Left kidney (tissue), 8 donors: ENCODE measurements at places on chromosomes 2 and 18. TPM values are rescaled to one million over a fixed set of nuclear protein-coding genes. Genes with fewer than 3 reads are reported as not detected.

UGT1A10 gene
- not detected for polyA plus RNA-seq

DUSP2 gene
- polyA plus RNA-seq: 2.4 TPM

GPR39 gene
- 3.3 TPM for polyA plus RNA-seq

ACMSD gene
- 43.9 TPM for polyA plus RNA-seq

PAIP2B gene
- 21.6 TPM for polyA plus RNA-seq

INHA gene
- polyA plus RNA-seq: 2.0 TPM

IL1F10 gene
- polyA plus RNA-seq: not detected

KIF1A gene
- 11.1 TPM for polyA plus RNA-seq

CD207 gene
- polyA plus RNA-seq: not detected

CYBRD1 gene
- 41.6 TPM for polyA plus RNA-seq

RAPGEF4 gene
- polyA plus RNA-seq: 13.4 TPM

PROKR1 gene
- 0.40 TPM for polyA plus RNA-seq

CMPK2 gene
- polyA plus RNA-seq: 4.0 TPM

ABCG5 gene
- polyA plus RNA-seq: 0.63 TPM

MATN3 gene
- polyA plus RNA-seq: 3.7 TPM

PUM2 gene
- polyA plus RNA-seq: 123 TPM

G6PC2 gene
- 0.08 TPM for polyA plus RNA-seq

IL1R2 gene
- polyA plus RNA-seq: 0.47 TPM

STARD6 gene
- polyA plus RNA-seq: not detected

DNAH6 gene
- 3.6 TPM for polyA plus RNA-seq

LYPD6B gene
- polyA plus RNA-seq: 37.2 TPM

ALK gene
- 0.55 TPM for polyA plus RNA-seq

ZNF521 gene
- polyA plus RNA-seq: 42.2 TPM

KLHL41 gene
- 1.9 TPM for polyA plus RNA-seq

EGR4 gene
- not detected for polyA plus RNA-seq

GDF7 gene
- 2.6 TPM for polyA plus RNA-seq

KCNE4 gene
- polyA plus RNA-seq: 16.9 TPM

ZNF396 gene
- 7.2 TPM for polyA plus RNA-seq

TEX44 gene
- polyA plus RNA-seq: not detected

MREG gene
- 25.4 TPM for polyA plus RNA-seq

FNDC4 gene
- polyA plus RNA-seq: 6.8 TPM

GFPT1 gene
- 43.1 TPM for polyA plus RNA-seq

TLX2 gene
- polyA plus RNA-seq: 0.07 TPM

NT5DC4 gene
- polyA plus RNA-seq: 0.83 TPM

ACKR3 gene
- 53.2 TPM for polyA plus RNA-seq

SLC66A3 gene
- polyA plus RNA-seq: 23.3 TPM

TBR1 gene
- polyA plus RNA-seq: 0.03 TPM

TRAF3IP1 gene
- 24.1 TPM for polyA plus RNA-seq

RAX gene
- not detected for polyA plus RNA-seq

RNF181 gene
- 121 TPM for polyA plus RNA-seq

RESP18 gene
- polyA plus RNA-seq: not detected

LIMS3 gene
- 2.4 TPM for polyA plus RNA-seq
